AG20443 (cell line): ENCODE measurements at places on chromosomes 5 and 9.

DNA sequence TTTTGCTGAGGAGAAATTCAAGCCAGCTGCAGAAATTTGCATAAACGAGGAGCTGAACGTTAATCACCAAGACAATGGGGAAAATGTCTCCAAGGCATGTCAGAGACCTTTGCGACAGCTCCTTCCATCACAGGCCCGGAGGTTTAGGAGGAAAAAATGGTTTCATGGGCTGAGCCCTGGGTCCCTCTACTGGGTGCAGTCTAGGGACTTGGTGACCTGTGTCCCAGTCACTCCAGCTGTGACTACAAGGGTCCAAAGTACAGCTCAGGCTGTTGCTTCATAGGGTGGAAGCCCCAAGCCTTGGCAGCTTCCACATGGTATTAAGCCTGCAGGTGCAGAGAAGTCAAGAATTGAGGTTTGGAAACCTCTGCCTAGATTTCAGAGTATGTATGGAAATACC is 207.5 kb downstream of the DENND1A start:
- DNase-seq, result no peak

DNA sequence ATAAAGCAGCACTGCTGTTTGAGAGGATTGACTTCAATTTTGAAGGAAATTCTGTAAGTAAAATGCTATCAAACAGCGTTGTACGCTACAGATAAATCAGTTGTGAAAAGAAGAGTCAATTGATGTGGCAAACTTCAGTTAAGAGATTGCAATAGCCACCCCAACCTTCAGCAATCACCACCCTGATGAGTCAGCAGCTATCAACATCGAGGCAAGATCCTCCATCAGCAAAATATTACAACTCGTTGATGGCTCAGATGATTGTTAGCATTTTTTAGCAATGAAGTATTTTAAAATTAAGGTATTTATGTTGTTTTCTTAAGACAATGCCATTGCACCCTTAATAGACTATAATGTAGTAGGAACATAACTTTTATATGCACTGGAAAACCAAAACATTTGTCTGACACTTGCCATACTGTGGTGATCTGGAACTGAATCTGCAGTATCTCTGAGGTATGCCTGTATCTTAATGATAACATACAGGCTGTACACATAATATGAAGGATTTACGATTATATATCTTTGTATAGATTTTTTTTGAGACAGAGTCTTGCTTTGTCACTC is 47.5 kb downstream of the VPS13A start:
- no peak for DNase-seq

DNA sequence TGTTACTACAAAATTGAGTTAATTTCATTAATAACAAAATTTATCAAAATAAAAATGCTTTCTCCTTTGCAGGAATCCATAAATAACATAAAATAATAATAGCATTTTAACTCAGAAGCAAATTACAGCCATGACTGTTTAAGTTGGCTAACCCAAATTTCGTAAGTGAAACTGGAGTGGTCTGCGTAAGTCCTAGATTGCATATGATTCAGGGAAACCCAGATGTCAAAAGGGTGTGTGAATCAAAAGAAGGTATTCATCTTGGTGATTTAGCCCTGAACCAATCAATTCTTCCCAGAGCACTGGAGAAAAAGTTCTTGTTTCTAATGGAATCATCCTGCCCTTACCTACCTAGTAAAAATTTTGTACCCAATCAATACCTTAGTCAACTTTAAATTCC is 547.6 kb downstream of the RAB3C start:
- no peak for DNase-seq

GRCh38 chr5:5882706-5883105 is 460.2 kb downstream of the ICE1 start:
- DNase-seq, result no peak

GRCh38 chr5:140042643-140043507 is at the start of gene NRG2:
NRG2 (minus strand) TSS chr5:140043299.
- DNase-seq, result peak; percentile 89

DNA sequence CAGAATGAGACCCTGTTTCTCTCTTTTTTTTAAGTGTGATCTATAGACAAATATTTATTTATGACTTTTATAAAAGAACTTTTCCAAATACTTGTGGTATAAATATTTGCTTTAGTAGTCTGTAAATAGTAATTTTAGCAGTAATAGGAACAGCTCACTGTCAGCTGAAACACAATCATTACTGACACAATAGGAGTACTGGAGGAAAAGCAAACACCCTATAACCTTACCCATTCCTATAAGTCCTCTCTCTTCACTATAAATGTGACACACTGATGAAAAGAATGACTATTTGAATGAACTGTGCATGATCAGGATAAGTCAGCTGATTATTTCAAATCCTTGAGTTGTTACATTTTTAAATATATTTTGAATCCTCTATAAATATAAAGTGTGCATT is 72.4 kb downstream of the CDH12 start:
- DNase-seq, result no peak

- peak; percentile 49 for DNase-seq
Measured at GRCh38 chr5:125198270-125198974, 452.0 kb upstream of the ZNF608 start.

DNA sequence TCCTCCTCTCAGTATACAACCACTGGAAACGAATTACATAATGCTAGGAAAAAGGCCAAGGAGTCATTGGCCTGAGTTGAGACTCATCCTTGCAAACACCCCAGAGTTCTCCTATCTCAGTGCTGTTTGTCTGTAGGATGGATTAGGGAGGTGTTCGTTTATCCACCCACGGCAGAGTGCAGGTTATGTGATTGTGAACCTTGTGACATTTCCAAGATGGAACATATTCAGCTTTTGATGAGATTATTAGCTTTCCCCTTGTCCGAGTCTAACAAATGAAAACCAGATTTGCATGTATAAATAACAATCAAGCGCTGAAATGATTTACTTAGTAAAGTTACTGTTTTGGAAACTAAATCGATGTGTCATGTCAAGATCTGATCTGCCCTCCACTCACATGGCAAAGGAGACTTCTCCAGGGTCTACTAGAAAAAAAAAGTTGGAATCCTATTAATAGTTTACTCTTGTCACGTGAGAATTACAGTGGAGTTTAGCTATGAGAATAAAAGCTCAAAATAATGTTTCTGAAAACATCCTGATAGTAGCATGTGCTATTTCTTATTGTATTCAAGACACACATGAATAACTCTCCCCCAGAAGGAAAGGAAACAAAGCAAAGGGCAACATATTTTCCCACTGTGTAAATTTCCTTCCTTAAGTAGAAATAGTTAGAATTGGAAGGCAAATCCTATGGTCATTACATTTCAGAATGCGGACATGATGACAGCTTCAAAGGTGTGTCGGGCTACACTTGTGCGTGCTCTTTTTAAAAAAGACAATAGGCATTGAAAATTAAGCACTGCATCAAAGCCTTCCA is 600.4 kb downstream of the EBF1 start:
- DNase-seq, result peak; percentile 50

DNA sequence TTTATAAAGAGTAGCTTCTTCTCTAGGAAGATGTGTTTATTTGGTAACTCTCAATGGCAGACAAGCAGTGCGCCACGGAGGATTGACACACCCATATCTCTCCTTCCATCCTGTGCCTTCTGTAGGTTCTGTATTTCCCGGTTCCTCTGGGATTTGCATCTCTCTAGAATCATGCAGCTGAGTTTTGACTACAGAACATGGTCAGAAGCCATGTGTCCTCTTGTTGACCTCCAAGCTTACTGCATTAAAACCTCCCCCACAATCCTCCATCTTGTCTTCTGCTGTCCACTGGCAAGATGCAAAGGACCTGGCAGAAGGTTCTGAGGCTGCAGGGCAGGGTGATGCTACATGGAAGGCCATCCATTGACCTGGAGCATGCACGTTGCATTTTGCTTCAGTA is 482.0 kb downstream of the DMRT2 start:
- DNase-seq, result no peak

- DNase-seq, result no peak
Measured at GRCh38 chr9:116686135-116686534, 970 bp upstream of the TRIM32 start.

DNA sequence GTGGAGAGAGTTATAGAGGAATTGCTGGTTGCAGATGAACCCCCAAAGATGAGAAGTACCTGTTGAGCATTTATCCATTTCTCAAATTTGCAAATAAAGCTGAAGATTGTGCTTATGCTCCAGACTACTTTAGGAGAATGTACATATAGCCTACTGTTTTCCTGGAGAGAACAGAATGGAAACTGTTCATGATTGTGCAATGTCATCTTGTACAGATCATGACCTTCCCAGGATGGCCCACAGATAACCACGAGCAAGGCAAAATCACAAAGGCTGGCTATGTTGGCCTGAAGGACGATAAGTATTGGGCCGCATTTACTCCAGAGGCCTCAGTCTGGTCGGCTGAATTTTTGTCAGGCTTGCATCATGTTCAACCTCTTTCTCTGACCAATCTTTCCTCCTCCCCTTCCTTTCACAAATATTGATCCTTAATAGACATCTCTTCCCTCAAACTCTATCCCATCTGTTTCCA is 28.5 kb upstream of the RICTOR start:
- no peak for DNase-seq

DNA sequence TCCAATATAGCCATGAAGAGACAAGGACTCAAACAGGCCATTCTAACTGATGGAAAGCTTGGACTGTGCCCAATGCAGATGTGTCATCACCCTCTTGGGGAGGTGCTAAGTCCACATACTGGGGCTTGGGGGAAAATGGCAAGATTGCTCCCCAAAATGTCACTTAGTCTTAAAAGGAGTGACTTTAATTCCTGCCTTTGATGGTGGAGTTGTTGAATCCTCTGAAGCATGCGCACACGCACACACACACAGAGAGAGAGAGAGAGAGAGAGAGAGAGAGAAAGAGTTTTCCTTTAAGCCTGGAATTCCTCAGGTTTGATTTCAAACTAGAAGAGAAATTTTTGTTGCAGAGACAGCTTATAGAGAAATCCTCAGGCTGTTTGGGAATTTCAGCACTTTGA is 161.9 kb upstream of the GAS1 start:
- DNase-seq, result no peak

DNA sequence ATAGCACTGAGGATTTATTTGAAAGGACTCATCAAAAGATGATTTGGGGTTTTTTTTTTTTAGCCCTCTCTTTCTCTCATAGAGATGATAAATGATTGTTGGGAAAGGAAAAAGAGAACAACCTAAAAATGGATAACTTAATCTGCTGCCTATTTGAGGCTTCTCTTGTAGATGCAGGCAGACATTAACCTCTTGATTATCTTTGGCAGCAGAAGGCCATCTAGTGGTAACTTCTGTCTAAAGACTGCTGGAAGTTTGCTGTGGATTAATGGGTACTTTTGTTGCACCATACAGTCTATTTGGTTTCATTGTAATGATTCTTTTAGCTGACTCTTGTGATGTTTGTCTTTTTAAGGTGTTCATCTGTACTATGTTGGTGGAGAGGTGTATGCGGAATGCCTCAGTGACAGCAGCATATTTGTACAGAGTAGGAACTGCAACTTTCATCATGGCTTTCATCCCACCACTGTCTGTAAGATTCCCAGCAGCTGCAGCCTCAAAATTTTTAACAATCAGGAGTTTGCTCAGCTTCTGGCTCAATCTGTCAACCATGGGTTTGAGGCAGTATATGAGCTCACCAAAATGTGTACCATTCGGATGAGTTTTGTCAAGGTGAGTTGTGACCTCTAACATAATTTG is 18.8 kb downstream of the SMIM32 start:
- peak; percentile 69 for DNase-seq

DNA sequence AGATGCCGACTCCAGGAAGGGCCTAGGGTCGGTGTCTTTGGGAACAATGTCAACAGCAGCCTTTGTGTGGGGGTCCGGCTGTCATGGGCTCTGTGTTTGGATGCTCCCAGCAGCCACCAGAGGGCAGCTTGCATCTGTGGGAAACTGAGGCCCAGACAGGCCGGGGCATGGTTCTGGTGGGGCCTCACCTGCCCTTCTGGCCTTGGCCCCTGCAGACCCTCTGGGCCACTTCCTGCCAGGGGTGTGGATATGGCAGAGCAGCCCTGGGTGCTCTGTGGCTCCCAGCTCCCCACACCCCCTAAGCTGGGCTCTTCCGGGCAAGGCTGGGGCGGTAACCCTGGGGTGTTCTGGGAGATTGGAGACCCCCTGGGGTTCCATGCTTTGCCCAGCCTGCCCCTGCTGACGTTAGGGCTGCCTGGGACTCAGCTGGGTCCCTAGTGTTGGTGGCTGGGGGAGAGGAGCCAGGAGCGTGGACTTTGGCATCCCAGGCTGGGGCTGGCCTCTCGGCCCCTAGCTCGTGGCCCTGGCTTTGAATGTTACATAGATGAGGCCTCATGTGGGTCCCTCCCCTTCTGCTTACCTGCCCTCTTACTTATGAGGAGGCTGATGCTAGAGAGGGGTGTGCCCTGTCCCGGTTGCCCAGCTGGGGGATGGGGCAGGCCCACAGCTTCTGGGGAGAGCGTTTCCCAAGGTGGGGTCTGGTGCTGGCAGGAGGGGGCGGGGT is 38.3 kb downstream of the RXRA start:
- no peak for DNase-seq

DNA sequence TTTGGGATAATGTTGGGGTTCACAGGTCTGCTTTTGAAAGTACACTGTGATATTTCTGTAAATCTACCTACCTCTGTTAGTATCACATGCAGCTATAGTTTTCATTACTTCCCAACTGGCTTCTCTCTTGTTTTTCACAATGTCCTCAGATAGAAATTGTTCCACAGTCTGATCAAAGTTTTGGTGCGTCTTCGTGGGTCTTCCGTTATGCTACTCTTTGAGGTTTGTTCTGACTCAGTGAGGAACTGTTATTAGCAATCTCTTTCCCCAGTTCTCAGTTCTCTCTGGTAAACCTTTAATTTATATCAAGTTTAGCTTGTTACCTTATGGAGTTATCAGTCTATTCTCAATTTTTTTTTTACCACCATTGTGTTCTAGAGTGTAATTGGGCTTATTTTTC is 2061.2 kb upstream of the CDH9 start:
- no peak for DNase-seq

GRCh38 chr5:9168791-9169556 is 376.9 kb downstream of the SEMA5A start:
- no peak for DNase-seq

- DNase-seq, result no peak
Measured at GRCh38 chr9:84894859-84895258, 225.3 kb downstream of the NTRK2 start.

- DNase-seq, result no peak
Measured at GRCh38 chr9:97553141-97553540, 51.7 kb downstream of the TMOD1 start.

GRCh38 chr5:31182136-31182535 is 11.3 kb upstream of the CDH6 start:
- no peak for DNase-seq

GRCh38 chr9:129435291-129435690 is 185.6 kb downstream of the C9orf50 start:
- no peak for DNase-seq

GRCh38 chr9:79006546-79006945 is 565.2 kb upstream of the TLE4 start:
- no peak for DNase-seq

GRCh38 chr5:64831996-64832395 is 63.3 kb downstream of the CWC27 start:
- DNase-seq, result no peak

- no peak for DNase-seq
Measured at GRCh38 chr5:180808461-180809000, 5.9 kb upstream of the MGAT1 start.

DNA sequence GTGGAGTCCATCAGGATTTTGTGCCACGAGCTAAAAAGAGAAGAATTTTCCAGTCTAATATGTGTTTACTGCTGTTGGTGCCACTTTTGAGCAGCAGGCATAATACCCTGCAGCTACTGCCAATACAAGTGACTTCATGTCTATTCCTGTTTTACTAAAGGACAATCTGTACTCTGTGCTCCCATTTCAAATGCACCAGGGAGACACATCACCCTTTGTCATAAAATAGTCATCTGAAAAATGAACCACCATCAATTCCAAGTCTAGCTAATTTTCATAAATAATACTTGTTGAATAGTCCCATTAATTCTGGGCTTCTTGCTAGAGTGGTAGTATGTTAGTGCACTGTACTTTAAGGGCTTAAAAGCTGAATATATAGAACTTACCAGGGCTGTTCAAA is 8.9 kb upstream of the PKD2L2 start:
- DNase-seq, result no peak
